ELR (cell line): ENCODE measurements at places on chromosomes 6 and 20.

DNA sequence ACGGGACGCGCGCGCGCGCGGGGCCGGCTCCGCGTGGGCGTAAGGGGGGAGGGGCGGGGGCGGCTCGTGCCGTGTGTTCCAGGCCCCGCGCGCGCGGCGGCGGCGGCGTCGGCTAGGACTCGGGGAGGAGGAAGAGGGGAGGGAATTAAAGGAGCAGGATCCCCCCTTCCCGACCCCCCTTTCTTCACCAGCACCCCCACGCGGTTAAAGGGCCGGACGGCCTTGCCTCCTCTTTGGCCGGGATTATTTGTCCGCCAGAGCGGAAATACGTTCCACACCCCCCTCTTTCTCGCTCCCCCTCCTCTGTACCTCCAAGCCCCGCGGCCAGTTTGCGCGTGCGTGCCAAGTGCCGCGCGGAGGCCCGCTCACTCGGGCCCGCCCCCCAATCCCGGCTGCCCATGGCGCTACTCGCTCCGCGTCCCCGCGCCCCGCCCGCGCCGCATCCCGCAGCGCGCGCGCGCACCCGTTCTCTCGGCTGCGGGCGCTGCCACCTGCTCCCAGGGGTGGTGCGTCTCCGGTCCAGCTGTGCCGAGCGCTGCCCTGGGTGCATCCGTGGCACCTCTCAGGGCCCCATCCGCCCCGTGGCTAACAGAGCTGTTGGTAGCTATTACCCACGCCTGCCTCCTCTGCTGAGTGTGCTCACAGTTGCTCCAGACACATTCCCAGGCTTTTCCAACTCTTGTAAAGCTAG, at the start of gene ZBTB12:
ZBTB12 (minus strand) TSS at position 134 of the 691 bp plus-strand sequence. CDS start 781 bp downstream, outside the sequence.
- DNase-seq, result peak; percentile 97

GRCh38 chr6:46002264-46002663, 13.4 kb downstream of the CLIC5 start:
- no peak for DNase-seq

- no peak for DNase-seq
Observed at GRCh38 chr20:4802527-4802926, 80.8 kb downstream of the PRND start.

DNA sequence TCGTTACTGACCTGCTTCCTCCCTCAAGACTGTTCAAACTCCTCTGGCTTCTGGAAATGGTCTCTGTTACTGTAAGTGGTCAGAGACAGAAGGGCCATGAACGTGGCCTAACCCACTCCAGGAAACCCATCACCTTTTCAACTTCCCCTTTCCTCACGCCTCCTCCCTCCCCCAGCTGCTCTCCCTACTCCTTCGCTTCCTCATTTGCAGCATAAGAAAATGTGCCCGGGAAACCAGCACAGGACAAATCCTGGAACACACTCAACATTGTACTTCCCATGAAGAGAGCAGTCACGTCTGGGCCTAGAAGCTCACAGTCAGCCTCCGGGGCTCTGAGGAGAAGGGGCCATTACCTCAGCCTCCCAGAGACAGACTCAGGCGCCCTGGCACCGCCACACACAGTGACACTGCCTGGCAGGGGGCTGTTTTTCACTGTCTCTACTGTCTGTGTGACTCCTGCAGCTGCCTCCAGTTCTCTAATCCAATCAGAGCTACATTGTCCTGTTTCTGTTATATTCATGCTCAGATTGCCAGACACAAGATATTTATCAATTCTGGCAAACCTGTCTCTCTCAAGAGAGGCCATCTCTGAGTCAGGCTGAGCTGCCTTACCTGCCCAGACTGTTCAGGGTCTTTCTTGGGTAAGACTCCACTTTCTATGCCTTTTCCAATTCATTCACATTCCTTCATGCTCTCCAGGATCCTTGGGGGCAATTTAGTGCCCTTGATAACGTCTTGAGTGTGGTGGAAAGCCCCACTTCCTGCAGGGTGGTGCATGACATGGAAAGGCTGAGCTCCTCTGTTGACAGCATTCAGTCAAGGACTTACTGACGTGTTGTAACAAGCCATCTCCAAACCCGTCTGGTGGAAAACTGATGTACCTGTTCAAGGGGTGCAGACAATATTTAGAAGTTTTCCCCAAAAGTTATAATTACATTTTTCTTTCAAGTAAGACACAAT, 242.2 kb downstream of the HIVEP2 start:
- DNase-seq, result no peak

DNA sequence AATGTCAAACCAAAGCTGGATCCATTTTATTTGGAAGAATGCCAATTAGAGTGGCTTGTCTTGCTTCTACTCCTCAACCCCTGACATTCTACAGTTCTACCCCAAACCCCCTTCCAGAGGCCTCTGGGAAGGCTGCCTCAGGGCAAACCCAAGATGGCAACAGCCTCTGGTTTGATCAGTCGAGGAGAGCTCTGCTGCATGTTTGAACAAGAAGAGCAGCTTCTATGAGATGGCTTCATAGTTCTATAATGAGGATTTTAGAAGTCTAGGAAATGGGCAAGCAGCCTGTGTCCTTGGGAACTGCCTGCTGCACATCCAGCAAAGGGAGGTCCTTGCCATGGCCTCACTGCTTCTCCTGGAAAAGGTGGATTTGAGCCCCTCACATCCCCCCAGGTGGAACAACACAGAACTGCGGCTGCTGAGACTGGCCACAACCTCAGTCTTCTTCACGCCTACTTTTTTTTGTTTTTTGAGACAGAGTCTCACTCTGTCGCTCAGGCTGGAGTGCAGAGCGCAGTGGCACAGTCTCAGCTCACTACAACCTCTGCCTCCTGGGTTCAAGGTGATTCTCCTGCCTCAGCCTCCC, 37.9 kb downstream of the ZC3H12D start:
- DNase-seq, result no peak

DNA sequence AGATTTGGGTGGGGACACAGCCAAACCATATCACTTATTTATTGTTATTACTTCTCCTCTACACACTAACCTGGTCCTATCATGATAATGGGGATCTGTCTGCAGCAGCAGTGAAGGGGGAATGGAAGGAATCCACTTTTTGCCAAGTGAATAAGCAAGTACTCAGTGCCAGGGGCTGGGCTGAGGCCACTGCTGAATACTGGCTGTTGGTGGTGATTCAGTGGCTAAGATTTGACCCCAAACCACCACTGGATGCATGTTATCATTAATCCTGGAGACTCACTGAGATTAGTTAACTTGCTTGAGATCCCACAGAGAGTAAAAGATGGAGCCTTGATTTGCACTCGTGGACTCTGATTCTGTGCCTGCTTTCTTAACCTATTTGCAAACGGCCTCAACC, 127.7 kb downstream of the TSHZ2 start:
- no peak for DNase-seq

- no peak for DNase-seq
Observed at GRCh38 chr6:65450451-65450850, 256.6 kb downstream of the EYS start.

- DNase-seq, result peak; percentile 68
Observed at GRCh38 chr6:44655412-44656342, 268.2 kb downstream of the CDC5L start.

GRCh38 chr6:1110941-1111349, 201.0 kb upstream of the FOXQ1 start:
- DNase-seq, result no peak

- DNase-seq, result no peak
Observed at GRCh38 chr6:22350109-22350508, 53.3 kb upstream of the PRL start.

DNA sequence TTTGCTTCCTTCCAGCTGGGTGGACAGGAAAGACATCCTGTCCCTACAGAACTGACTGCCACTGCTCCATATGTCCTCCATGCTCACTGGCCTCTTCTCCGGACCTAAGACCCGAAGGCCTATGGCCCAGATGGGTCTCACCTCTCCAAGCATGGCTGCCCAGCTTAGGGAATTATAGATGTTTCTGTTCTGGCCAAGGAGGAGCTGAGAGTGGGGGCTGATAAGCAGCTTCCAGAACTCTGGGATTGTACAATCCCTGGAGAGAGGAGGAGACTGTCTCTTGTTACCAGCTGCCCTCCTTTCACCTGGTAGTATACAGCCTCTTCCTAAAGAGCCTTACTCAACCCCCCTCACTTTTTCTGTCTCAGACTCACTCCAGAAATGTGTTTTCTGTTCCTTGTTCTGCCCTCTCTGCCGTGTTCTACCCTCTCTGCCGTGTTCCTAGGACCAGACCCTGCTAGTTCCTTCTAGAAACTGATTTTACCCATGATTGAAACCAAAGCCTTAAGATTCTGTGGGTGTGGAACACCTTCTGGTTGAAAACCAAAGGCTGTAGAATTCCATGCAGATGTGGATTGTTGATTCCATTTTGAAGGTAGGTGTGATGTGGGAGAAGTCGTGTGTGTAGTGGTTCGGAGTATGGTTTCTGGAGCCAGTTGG, 28.7 kb downstream of the ANKS1A start:
- DNase-seq, result no peak

DNA sequence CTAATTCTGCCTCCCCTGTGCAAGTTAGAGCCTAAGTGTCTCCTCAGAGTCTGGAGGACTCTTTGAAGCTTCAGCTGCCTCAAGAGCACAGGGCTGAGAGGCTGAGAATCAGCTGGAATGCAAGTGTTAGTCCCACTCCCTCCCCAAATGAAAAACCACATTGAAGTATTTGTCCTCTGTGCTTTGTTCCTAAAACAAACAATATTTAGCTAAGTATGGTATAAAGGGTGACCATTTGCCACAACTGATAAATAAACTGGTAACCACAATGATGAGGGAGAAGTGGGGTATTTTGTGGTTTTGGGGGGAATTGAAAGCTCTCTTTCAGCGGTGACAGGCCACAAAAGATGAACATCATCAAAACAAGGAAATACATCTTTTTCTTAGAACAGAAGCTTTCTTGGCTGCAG, 91.7 kb upstream of the HDDC2 start:
- DNase-seq, result no peak

- no peak for DNase-seq
Observed at GRCh38 chr20:24066076-24066700, 77.6 kb upstream of the GGTLC1 start.

GRCh38 chr6:84633771-84634170, 130.6 kb downstream of the TBX18 start:
- DNase-seq, result no peak

DNA sequence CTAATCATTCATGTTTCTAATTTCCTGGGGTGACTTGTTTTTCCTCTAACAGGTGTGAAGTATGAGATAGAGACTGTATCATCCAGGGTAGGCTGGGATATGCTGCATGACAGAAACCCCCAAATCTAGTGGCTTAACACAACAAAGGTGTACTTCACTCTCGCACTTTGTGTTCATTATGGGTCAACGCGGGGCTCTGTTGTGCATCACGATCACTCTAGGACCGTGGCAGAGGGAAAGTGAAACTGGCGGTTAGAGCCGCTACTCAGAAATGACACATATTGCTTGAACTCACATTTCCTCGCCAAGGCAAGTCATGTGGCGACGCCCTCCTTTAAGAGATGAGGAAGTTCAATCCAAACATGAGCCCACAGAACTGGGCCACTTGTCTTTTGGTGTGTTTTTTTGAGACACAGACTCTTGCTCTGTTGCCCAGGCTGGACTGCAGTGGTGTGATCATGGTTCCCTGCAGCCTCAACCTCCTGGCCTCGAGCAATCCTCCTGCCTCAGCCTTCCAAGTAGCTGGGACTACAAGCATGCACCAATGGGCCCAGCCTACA, 41.3 kb downstream of the PCNA start:
- DNase-seq, result peak; percentile 36

DNA sequence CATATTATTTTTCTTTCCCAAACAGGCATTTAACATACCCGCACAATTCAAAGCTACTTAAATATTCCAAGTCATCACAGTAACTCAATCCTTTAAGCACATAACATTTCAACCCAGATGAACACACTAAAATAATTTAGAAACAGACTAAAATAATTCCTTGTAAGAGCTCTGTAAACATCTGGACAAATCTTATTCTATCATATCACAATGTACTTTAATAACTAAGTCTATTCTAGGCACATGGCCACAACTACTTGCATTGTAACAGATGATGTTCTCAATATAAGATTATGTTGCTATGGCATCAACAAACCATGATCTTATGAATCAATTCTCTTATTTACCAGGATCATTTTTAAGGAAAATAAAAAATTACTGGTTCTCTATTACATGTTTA, 123.2 kb upstream of the THEMIS start:
- DNase-seq, result no peak

GRCh38 chr6:13444604-13445003, 42.8 kb downstream of the GFOD1 start:
- DNase-seq, result no peak

DNA sequence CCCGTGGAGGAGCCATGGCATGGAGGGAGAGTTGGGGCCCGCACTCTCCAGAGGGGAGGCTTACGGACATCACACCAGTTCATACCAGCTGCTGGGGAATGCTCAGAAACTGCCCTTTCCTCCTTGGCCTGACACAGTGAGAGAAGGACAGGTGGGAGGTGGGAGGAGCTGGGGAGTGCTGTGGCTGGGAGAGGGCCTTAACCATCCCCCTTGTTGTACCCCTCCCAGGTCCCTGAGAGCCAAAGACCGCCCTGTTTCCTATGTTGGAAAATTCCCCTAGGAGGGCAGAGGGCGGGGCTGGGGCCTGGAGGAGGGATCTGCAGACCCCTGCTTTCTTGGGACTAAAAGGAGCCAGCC, 24.1 kb downstream of the FOXP4 start:
- DNase-seq, result no peak

DNA sequence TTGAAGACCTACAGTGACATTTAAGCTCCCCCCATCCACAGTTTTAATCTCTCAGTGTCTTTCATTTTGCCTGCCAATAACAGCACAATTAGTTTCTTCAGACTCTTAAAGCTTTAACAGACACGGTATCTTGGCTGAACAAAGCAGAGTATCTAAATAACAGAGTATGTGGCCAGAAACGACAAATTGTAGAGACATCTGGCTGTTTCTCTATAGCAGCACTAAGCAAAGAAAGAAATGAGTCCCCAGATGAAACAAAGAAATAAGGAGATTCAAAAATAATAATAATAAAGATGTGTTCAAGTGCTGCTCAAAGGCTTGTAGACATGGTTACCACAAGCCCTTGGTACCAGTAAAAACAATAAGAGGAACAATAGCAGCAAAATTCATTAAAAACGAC, 97.8 kb upstream of the HDAC2 start:
- DNase-seq, result no peak

DNA sequence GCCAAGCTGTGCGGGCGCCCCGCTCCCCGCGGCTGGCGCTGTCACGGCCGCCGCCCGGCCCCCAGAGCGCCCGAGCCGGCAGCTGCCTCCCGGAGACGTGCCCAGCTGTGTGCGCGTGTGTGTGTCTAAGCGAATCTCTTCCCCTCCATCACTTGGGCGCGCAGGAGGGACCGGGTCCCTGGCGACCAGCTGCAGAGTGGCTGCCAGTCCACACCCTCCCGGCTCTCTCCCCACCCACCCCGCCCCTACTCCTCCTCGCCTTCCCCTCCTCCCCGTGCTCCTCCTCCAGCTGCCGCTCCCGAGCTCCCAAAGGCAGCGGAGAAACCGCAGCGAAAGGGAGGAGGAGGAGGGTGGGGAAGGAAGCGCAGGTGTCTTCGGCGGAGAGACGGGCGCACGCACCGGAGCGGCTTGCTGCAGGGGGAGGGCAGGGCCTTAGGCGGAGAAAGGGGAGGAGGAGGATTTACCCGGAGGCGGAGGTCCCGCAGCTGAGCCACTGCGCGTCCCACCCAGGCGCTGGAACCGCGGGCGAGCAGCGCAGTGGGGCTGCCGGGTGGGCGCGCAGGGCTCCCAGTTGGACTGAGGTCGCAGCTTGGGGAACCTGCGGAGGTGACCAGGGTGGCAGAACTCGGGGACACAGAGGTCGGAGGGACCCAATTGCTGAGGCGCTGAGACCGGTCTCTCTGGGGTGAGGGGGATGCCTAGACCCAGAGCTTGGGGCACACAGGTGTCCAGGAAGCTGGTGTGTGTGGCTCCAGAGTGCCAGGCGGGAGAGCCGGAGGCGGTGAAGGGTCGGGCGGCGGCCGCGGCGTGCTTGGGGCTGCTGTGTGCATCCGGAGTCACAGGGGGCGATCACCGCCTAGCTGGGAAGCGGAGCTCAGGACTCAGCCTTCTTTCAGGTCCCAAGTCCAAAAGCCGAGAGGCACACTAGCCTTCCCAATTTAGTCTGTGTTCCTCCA, at the start of gene HS3ST5:
HS3ST5 (minus strand) TSS at position 198 of the 956 bp plus-strand sequence. CDS start 280,178 bp downstream, outside the sequence.
- DNase-seq, result no peak
